GM18507 (cell line): ENCODE measurements at places on chromosomes 3 and 15.

DNA sequence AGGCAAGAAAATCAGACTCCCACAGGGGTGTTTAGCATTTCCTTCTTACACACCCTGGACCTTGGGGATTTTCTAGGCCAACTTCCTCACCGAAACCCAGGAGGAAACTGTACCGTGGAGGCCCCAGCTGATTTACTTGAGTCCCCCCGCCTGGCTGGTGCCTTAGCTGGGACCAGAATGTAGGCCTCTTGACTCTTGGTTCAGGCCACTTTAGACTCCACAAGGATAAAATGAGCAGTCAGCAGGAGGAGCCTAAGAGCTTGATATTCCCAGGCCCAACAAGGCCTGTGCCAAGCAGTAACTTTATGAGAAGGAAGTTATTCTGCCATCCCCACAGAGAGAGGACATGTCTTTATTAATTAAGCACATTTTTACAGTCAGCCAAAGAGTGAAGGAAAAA lies 4.6 kb upstream of the APBA2 start:
- DNase-seq = no peak

DNA sequence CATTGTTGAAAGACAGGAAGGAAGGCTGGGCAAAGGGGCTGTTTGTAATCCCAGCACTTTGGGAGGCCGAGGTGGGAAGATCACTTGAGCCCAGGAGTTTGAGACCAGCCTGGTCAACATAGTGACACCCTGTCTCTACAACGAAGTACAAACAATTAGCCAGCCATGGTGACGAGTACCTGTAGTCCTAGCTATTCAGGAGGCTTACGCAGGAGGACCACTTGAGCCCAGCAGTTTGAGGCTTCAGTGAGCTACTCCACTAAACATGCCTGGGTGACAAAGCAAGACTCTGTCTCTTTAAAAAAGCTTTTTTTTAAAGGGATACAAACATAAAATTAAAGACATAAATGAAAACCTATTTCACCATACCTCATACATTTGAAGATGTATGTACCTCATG lies 11.1 kb downstream of the SERP1 start:
- DNase-seq = no peak

DNA sequence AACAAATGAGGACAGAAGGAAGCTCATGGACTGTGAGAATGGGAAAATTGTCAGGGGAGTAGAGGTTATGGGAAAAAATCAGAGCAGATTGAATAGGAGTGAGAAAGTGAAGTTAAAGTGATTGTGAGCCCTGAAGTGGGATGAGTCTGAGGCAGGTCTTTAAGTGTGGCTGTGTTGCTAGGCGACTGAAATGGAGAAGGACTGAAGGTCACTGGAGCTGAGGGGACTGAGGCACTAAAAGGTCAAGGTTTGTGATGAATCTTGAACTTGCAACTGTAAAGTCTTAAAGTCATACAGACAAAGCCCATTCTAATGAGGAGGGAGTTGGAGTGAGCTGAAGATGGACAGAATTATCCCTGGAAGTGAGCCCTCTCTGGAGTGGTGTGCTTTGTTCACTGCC lies 518.9 kb downstream of the TUSC7 start:
- DNase-seq = no peak

DNA sequence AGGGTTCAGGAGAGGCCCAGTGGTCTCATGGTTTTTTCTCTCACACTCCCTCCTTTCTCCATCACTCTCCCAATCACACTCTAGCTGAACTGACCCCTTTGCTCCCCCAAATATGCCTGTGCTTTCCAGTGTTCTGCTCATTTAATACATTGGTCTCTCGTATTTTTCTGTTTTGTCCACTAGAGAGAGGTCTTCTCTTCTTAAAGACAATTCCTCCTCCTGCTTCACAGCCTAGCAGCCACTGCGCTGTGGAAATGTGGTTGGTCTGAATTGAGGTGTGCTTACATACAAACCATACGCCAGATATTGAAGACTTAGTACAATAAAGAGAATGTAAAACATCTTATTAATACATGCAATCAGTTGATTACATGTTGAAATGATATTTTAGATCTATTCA lies 60.6 kb upstream of the XCR1 start:
- no peak for DNase-seq

DNA sequence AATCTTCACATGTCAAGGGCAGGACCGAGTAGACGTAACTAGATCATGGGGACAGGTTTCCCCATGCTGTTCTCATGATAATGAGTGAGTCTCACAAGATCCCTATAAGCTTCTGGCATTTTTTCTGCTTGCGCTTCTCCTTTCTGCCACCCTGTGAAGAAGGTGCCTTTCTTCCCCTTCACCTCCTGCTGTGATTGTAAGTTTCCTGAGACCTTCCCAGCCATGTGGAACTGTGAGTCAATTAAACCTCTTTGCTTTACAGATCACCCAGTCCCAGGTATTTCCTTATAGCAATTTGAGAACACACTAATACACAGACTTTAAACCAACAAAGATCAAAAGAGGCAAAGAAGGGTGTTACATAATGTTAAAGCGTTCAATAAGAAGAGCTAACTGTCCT lies 156.6 kb upstream of the UBE2E2 start:
- DNase-seq = no peak

DNA sequence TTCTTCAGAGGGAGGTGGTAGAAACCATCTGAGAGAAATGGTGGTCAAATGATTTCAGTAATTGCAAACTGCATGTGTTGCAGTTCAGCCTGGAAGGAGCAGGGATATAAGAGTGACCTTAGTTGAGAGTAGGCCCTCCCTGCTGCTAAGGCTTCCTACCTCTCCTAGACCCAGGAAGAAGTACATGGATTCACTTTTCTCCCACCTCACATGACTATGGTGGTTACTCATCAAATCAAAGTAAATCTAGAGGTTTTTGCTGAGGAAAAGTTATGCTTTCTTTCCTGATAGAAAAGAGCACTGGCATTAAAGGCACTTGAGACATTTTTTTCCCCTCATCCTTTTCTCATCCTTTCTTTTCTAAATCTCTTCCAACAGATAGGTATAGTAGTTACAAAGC lies 43.2 kb upstream of the LEKR1 start:
- DNase-seq = no peak

DNA sequence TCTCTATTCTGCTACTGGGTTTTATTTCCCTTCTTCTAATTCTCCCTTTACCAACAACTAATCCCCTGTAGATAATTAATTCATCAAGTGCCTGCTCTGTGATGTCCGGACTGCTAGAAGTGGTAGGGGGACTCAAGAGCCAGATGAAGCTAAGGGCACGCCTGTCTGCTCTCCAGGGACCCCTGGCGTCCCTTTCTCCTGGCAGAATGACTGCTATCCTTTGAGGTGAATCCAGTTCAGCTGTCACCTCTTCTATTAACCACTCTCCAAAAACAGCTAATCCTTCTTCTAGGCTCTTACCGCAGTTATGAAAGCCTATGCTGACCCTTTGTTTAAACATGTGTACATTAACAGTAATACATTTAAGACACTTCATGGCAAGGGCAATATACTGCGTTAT lies 1.4 kb upstream of the CHRNA7 start:
- DNase-seq = no peak

DNA sequence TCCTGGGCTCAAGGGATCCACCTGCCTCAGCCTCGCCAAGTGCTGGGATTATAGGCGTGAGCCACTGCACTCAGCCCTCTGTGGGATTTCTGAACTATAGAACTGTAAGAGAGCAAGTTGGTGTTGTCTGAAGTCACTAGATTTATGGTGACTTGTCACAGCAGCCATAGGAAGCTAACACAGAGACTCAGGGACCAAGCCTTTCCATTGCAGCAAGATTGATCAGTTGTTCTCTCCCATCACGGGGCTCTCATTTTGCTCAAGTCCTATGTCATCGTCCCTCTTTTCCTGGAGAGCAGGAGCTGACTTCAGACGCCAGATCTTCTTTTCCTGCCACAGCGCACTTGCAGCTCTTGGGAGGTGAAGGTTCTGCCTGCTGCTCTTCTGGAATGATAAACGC lies 61.0 kb downstream of the APBA2 start:
- DNase-seq = no peak

GRCh38 chr3:65767551-65767950 lies 271.2 kb downstream of the MAGI1 start:
- no peak for DNase-seq

DNA sequence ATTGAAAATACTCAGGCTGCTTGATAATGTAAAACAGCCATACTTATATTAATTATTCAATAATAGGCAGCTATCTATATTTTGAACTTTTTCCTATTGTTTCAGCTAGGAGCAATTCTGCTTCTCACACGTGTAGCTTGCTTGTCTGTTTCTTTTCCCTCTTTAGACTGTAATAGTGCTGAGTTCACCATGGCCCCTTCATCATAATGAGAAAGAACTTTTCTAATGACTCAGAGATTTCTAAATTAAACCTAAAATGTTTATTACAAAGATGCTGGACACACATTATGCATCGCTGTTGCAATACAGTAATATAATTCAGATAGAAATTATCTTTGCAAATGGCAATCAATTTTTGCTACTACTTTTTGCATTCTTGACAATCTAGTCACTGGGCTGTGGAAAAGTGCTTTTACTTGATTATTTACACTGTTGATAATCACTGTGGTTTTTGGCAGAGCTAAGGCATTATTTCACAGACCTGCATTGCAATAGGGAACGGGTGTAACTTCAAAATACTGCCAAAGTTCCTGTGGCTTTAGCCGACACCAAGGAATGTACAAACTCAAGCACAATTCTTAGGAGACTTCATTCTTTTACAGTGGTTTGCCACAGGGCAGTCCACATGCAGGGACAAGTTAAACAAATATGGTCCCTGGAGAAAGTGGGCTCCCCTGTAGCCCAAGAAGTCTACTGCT lies 281.0 kb upstream of the TBL1XR1 start:
- DNase-seq = no peak

- no peak for DNase-seq
These were observed 27.1 kb downstream of the IL20RB start for GRCh38 chr3:136984837-136985236.

GRCh38 chr3:44111482-44111881 lies 130.2 kb upstream of the TOPAZ1 start:
- DNase-seq = no peak

- no peak for DNase-seq
These were observed 11.4 kb downstream of the CD86 start for GRCh38 chr3:122066331-122067213.

GRCh38 chr3:107263269-107264021 lies 113.8 kb upstream of the CCDC54 start:
- no peak for DNase-seq

- DNase-seq = no peak
These were observed 881.8 kb upstream of the NR2F2 start for GRCh38 chr15:95448531-95449229.

GRCh38 chr3:20104167-20104661 lies 64.0 kb downstream of the KAT2B start:
- DNase-seq = no peak

- no peak for DNase-seq
These were observed 1.0 kb downstream of the LYSMD4 start for GRCh38 chr15:99732124-99732750.

- no peak for DNase-seq
These were observed 122.3 kb upstream of the AADACL2 start for GRCh38 chr3:151611419-151611818.

DNA sequence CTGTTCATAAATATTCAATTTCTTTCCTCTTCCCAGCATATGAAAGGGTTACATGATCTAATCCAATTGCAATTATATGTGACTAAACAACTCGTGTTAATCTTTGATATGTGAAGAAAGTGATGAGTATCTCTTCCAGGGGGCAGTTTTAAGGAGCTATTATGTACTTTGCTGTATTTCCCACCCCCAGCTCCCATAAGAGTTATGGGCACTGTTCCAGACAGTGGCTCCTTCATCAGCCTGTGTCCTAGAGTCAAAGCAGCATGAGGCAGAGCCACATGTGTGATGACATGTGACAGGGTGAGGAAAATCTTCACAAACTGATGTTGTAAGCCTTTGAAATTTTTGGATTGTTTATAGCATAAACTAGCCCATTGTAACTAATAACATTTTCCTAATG lies 315.4 kb downstream of the DIPK2A start:
- DNase-seq = no peak

- no peak for DNase-seq
These were observed 47.4 kb downstream of the CHCHD4 start for GRCh38 chr3:14077310-14077709.

- DNase-seq = no peak
These were observed 17.8 kb downstream of the EDEM1 start for GRCh38 chr3:5205165-5205941.

DNA sequence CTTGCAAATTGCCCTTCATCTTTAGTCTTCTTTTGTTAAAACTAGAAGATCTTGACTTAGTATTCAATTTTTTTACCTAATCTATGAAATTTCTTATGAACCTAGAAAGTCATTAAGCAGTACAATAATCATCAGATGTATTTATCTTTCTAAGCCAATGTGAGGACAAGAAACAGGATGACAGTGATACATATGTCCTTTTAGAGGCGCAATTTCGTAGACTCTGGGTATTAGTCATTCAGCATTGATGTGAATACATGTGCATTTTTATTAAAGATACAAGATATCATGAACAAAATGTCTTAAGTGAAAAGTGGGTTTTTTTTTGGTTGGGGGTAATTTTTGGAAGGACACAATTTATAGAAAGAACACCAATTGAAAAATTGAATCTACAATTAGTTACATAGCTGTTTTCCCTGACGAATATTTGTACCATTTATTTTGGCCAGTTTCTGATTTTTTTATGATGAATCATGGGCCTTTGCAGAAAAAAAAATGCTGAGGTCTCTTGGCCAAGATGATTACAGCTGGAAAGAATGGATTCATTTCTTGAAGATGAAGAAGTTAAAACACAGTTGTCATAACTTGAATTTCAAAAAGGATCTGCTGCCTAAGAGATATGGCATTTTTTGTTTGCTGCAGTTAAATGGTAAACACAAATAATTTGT lies 48.9 kb upstream of the AGTR1 start:
- no peak for DNase-seq

- DNase-seq = no peak
These were observed 556.2 kb upstream of the CFAP20DC start for GRCh38 chr3:59605944-59606534.

GRCh38 chr3:155302481-155302880 lies 9.0 kb upstream of the STRIT1 start:
- DNase-seq = no peak

- DNase-seq = no peak
These were observed 33.2 kb upstream of the ZFAND6 start for GRCh38 chr15:80026310-80026709.

GRCh38 chr3:125594125-125594524 lies 1.2 kb downstream of the OSBPL11 start:
- no peak for DNase-seq

GRCh38 chr15:70323111-70323851 lies 225.6 kb upstream of the TLE3 start:
- DNase-seq = no peak
